Stomach (tissue), 19 donors: ENCODE measurements at places on chromosomes 2 and 18. TPM values are rescaled to one million over a fixed set of nuclear protein-coding genes. Genes with fewer than 3 reads are reported as not detected.

Gene NEU4
- total RNA-seq: not detected

Gene MYO1B
- 123 TPM for total RNA-seq

Gene FAM237A
- total RNA-seq: not detected

Gene NTSR2
- total RNA-seq: not detected

Gene CABLES1
- total RNA-seq: 36.8 TPM

Gene CYTIP
- total RNA-seq: 8.2 TPM

Gene DDX1
- total RNA-seq: 26.8 TPM

Gene GNLY
- total RNA-seq: 5.8 TPM

Gene RAB6C
- total RNA-seq: 0.18 TPM

Gene KIAA2012
- total RNA-seq: not detected

Gene SCYGR4
- not detected for total RNA-seq

Gene ASAP2
- 35.3 TPM for total RNA-seq

Gene EMX1
- total RNA-seq: not detected

Gene CERS6
- total RNA-seq: 74.1 TPM

Gene CD28
- total RNA-seq: not detected

Gene ING5
- total RNA-seq: 29.5 TPM

Gene DAW1
- total RNA-seq: not detected

Gene GAD1
- total RNA-seq: not detected

Gene TM4SF20
- not detected for total RNA-seq

Gene IL36B
- total RNA-seq: not detected
